Activated naive CD8-positive, alpha-beta T cell treated with anti-CD3 and anti-CD28 coated beads for 36 hours (primary cell): ENCODE measurements at places on chromosomes 3 and 15.

DNA sequence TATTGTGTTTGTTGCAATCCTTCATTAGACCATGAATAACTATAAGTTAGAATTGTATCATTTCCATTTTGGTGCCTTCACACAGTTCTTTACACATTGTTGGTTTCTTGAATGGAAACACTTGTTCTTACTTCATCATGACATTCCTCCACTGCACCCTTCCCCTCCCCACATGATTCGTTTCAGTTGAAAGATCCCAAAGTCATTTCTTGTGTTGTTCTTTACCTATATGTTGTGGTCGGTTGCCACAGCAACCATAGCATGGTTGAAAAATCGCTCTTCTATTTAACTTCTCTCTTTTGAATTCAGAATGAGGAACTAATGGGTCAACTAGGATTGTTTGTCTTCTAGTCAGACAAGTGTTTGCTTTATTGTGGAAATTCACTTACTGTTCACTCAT is 103.3 kb downstream of the IL1RAP start:
- peak; percentile 35 for DNase-seq

DNA sequence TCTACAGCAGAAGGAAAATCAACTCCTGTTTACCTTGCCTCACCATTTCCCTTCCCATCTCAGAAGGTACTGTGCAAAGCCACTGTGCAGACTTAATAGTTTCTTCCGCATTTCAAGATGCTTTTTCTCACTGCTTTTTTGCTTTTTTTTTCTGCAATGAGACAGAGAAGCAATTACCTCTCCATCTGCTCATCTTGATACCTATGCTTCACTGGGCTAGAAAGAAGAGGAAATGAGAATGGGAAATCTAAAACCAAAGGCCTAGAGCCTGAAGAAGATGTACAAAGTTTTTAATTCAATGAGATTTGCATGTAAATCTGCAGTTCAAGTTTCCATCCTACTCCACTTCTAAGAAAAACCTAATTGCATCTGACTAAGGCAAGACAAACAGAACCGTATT is 238.1 kb upstream of the SETMAR start:
- no peak for DNase-seq

GRCh38 chr3:139572847-139573672 is 33.5 kb upstream of the RBP1 start:
- DNase-seq: no peak

- DNase-seq: no peak
Observed at GRCh38 chr3:135532021-135532420, 433.5 kb upstream of the PPP2R3A start.

DNA sequence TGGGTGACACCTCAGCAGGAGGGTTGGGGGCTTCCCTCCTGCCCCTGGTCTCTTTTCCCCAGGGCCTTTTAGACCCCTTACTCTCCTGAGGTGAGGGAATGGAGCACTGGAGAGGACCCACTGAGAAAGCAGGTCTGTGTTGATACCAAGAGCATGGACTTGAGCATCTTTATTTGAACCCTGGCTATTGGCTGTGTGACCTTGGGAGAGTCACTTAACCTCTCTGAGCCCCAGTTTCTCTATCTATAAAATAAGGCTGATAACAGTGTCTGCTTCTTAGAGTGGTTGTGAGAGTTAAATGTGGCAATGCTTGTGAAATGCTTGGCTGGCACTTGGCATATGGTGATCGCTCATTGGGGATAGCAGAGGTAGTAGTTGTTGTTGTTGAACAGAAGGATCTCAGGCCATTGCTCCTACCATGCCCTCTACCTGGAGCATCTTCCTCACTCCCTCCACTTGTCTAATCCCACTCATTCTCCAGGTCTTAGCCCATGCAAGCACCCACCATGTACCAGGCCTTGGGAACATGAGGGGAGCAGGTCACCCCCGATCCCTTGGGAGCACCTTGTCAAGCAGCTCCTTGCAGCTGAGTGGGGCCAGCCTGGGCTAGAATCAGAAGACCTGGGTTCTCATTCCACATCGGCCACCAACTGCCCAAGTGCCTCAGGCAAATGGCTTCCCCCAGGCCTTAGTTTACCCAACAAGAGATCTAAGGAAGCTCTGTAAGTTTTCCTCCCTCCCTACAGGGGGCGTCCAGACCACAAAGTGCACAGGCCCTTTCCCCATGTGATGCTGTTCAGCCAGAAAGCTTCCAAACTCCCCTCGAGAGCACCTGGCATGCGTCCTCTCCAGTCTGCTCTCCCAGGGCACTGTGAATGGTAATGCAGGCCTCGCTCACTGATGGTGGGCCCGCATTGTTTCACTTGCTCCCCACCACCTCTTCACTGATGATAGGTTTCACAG is 96.7 kb downstream of the LSM3 start:
- no peak for DNase-seq

- DNase-seq: no peak
Observed at GRCh38 chr15:75348034-75348561, 1.3 kb downstream of the NEIL1 start.

DNA sequence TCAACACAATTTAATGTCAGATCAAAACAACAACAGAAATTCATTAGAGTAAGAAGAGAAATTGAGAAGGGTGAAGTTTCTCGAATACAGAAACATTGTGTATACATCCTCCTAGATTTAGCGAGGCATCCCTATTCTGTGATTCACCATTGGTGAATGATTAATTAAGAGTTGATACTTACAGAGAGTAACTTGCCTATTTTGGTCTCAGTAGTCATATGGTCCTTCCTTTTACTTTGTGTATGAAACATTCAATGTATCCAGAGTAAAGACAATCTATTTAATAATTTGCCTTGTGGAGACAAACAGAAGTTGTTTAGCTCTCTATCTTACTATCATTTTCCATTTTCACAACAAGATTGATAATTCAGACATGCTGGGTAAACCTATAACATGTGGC is 432.0 kb downstream of the ZPLD1 start:
- no peak for DNase-seq

GRCh38 chr15:29071232-29071881 is 185.6 kb downstream of the APBA2 start:
- DNase-seq: no peak

- DNase-seq: no peak
Observed at GRCh38 chr3:132293251-132293650, 24.0 kb upstream of the ACP3 start.

DNA sequence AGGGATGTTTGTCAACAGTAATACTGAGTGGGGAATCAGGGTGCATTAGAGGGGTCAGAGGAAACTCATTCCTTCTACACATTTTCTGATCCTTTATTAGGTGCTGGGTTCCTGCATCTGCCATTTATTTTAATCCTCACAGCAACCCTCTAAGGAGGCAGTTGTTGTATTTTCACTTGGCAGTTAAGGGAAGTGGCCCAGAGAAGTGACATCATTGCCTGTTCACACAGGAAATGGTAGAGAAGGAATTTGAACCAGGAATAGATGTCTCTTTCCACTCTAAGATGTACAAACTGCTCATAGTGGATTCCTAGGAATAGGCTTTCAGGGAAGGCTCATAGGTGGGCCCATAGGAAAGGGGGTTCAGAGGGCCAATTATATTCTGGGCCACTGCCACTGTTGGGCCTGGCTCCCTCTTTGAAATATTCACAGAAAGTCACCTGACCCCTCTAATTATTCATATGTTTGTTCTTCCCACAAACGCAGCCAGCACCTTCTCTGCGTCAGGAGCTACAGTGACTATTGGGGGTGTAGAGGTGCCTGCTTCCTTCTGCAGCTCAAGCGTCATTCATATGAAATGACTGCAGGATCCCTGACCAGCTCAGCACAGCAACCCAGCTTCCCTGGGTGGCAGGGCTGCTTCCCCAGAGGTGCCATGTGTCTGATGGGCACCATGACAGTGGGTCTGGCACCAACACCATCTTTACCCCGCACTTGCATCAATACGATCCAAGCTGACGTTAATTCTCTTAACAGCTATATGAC is 163.9 kb upstream of the SMAD3 start:
- DNase-seq: no peak

- no peak for DNase-seq
Observed at GRCh38 chr3:170714562-170715535, 129.0 kb upstream of the SLC7A14 start.

DNA sequence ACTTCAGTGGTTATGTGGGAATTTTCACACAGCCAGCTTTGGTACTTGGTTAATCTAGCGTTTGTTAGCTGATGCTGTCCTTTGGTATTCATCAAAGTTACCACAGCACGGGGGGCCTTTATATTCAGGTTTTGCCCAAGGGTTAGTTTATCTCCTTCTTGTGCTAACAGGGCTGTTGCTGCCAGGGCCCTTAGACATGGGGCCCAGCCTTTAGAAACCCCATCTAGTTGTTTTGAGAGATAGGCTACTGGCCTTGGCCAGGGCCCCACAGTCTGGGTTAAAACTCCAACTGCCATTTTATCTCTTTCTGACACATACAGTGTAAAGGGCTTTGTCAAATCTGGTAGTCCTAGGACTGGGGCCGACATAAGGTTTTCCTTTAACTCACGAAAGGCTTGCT is 7.5 kb upstream of the DNAAF4 start:
- DNase-seq: no peak

DNA sequence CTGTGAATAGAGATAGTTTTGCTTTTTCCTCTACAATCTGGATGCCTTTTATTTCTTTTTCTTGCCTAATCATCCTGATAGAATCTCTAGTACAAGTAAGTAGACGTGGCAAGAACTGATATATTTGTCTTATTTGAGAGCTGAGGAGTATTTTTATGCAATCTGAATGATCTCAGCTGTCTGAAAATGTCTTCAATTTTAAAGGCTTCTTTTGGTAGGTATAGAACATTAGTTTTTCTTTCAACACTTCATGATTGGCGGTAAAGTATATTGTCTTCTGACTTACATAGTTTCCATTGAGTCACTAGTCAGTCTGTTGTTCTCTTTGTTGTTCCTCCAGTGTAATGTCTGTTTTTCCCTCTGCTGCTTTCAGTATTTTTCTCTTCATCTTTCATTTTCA is 31.3 kb downstream of the MGA start:
- DNase-seq: no peak

GRCh38 chr15:48644467-48644826 is 1.1 kb downstream of the FBN1 start:
- no peak for DNase-seq

DNA sequence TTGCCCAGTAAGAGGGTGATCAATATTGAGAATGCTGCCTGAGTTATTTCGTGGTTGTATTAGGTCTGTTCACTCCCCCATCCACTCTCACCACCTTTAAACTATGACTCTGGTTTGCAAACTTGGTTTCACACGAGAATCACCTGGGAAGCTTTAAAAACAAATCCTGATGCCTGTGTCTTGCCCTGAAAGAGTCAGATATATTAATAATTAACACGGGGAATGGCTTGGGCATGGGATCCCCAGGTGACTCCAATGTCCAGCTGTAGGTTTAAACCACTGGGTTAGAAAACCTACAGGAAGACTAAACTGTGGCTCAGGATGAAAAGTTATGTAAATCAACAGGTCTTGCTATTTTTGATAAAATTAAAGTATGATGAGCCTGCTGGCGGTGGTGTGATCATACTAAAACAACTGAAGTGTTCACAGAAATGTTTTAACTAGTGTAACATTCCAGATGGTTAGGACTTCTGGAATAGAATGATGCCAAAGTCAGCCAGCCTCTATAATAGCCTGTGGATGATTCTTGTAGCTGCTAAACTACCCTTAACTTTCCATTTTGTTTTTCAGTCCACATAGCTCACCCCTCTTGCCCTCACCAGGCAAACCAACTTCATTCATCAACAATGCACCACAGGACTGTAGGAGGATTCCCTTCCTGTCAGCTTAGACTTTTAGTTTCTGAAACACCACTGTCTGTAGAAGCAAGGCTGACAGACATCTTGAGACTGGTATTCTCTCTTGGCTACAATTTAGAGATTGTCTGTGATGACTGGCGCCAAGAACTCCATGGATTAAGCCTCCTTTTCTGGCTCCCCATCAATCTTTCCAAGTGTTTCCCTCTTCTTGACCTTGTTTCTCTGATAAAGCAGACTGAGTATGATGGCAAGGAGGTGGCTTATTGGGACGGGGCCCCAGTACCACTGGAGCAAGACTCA is 119.1 kb upstream of the ADAMTS9 start:
- no peak for DNase-seq

- no peak for DNase-seq
Observed at GRCh38 chr15:59232476-59232875, 25.8 kb downstream of the LDHAL6B start.

- DNase-seq: no peak
Observed at GRCh38 chr3:34676436-34676835, 878.0 kb downstream of the PDCD6IP start.

DNA sequence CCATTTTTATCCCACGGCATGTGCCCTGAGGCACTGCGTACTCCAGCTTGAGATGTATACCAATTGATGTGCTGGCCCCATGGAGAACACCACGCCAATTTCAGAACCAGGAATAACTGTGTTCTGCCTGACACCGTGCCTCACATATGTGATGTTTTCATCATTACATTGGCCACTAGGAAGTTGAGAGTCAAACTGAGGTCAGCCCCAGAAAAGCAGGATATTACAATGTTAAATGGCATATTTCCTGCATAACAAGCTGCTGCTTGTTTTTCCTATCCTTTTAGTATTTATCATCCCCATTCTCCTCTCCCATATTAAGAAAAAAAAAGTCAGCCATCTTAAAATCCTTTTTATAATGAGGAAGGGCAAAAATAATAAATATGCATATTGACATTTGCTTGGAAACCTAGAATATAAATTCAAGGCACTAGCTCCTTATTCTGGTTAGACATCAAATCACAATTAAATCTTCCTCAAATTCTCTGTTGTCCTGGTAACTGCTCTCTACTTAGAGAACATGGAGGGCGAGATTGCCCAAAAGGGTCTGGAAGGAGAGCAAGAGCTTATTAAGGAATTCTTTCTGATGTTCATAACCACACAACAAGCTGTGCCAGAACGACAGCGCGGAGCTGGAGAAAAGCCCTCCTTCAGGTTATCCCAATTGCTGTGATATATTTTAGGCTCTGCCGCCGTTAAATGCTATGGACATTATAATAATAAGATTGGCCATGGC is 112.6 kb downstream of the UACA start:
- DNase-seq: no peak

DNA sequence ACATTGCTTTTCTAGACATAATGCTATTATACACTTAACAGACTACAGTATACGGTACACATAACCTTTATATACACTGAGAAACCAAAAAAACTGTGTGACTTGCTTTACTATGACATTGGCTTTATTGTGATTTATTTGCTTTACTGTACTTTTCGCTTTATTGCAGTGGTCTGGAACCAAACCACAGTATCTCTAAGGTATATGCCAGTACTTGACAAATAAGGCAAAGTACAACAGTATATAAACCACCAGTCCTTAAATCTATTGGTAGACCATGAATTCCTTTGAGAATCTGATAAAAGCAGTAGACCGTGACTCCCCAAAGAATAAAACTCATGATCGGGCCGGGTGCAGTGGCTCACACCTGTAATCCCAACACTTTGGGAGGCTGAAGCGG is 50.3 kb downstream of the HERC1 start:
- no peak for DNase-seq

DNA sequence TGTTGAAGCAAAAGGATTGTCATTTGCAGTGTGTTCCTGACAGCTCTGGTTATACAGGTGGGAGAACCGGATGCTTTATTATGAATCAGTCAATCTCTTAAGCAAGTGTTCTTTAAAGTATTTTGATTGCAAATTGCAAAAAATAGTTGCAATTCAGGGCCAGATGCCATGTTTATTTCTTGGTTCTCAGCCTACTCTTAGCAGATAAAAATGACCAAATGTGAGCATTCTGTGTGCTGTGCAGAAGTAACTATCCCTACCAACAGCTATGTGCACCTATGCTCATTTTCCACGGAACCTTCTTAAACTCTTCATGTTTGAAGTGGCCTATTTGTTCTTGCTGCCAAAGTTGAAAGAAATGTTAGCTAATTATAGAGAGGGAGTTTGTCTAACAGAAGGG is 262.3 kb upstream of the RASGRP1 start:
- no peak for DNase-seq

- no peak for DNase-seq
Observed at GRCh38 chr15:57160823-57161560, 215.3 kb upstream of the CGNL1 start.
